Activated CD8-positive, alpha-beta memory T cell treated with anti-CD3 and anti-CD28 coated beads for 48 hours (primary cell): ENCODE measurements at places on chromosomes 7 and 10.

DNA sequence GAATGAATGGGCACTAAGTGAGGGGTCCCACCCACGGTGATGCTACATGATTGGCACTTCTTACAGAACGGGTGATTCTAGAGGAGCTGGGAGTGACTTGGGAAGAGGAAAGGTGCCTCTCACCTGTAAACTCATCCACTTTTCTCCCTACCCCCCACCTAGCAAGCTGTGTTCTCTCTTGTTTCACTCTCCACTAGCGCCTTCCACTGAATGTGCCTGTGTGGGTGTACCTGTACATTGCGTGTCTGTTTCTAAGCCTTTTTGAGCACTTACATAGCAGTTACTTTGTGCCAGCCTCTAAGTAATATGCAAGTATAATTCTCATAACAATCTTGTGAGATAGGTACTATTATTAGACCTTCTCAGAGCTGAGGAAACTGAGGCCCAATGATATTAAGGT is 133.7 kb upstream of the AGK start:
- DNase-seq: no peak

DNA sequence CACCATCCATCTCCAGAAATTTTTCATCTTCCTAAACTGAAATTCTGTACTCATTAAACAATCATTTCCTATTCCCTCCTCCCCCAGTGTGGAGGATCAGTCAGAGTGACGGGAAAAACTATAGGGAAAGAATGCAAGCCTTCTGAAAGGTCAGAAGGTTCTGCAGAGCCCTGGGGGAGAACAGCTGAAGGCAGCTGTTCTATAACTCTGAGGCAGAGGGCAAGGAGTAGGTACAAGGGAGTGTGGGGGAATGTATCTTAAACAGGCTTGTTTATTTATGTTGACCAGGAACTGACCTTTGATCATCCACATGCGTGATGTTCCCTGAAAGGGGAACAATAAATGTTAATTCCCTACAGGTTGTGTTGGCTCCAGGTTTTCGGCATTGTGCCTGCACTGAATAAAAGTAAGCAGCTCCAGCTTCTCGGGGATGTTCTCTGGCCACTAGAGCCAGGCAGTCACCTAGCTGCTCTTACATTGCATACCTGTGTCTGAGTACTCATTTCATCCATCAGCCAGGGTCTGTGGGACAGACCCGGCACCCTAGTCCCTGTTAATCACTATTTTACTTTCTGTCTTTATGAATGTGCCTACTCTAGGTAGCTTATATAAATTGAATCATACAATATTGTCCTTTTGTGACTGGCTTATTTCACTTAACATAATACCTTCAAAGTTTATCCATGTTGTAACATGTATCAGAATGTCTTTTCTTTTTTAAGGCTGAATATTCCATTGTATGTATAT is 5.8 kb downstream of the IFIT1 start:
- no peak for DNase-seq

GRCh38 chr7:89336121-89336520 is 540.6 kb upstream of the TEX47 start:
- no peak for DNase-seq

GRCh38 chr7:116776610-116777289 is 85.6 kb upstream of the CAPZA2 start:
- no peak for DNase-seq

- DNase-seq: no peak
Measured at GRCh38 chr7:107304063-107304462, 135.3 kb downstream of the HBP1 start.
